ENCODE measurements at places on chromosomes 7 and 10.

- DNase-seq = no peak
Measured at GRCh38 chr10:55163388-55163979, 362.5 kb upstream of the PCDH15 start.

DNA sequence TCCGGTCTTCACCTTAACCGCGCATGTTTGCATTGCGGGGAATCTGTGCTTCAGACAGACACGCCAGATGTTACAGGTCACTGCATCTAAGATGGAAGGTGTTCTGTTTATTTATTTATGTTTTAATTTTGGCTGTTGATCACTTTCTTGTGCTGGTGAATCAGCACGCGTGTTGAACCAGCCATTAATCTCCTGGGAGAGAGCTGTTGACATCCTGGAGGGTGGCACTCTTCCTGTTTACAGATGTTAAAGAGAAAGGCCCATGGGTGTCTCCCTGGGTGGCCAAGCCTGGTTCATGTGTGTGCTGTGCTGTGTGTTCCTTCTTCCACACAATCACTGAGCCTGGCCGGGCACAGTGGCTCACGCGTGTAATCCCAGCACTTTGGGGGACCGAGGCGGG lies 355.3 kb downstream of the PAXIP1 start:
- no peak for DNase-seq

DNA sequence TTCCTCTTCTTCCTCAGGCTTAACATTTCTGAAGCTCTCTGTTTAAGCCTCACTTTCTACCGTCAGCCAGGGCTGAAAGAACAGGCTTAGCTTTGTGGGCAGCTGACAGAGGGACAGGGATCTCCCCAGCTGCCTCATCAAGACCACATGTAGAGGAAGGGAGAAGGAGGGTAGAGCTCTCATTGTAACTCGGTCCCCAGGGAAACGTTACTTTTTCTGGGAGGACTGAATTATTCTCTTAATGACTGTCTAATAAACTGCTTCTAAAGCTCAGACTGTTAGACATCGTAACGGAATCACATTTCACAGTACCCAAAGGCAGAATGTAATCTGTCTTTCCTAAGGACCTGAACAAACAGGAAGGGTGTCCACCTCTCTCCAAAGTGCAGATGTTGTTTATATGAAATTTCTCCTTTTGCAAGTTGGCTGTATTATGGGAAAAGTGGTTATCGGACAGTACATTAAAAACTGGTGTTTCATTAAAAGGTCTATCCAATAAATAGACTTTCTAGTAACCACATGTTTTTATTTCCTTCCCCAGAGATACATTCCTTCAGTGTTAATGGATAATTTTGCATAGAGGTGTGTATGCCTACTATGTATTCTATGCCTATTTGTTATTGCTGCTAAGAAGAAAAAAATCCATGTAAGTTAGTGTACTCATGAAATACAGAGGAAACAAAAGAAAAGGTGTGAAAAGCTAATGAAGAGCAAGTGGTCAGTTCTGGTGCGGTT lies 144.2 kb downstream of the CTTNBP2 start:
- DNase-seq = no peak

DNA sequence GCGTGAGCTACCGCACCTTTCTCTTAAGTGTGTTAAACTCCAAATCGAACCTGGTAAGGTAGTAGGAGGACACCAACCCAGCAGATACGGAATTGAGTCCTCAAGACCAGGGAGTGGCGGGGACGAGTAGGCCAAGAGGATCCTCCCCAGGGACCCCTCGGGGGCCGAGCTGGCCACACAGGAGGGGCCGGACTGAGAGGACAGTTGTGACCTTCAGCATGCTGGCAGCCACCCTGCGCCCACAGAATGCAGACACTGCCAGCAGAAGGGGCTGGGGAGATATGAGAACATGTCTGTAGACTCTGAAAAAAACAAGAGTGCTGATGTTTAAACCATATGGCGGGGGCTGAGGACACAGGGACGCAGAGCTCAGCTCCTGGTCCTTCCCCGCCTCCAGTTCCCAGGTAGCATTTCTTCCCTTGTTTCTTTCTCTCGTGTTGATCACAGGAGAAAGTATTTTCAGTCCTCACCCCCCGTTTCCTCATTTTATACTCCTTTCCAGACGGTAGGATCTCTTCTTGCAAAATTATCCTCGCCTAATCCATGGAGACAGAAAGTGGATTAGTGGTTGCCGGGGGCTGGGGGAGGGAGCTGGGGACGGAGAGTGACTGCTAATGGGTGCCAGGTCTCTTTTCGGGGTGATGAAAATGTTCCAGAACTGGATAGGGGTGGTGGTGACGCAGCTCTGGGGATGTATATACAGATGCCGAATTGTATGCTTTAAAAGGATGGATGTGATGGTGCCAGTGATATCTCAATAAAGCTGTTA lies 11.5 kb upstream of the UNCX start:
- no peak for DNase-seq

All from uterus (tissue), 4 donors.